ENCODE measurements at places on chromosomes 13 and 19.

- DNase-seq, result peak; percentile 90
These were observed at the start of gene ZNF582 for GRCh38 chr19:56393119-56394012. ZNF582 (minus strand) TSS chr19:56393534; CDS start chr19:56391752, 1,782 bp downstream.

- DNase-seq, result no peak
These were observed 13.4 kb downstream of the MCF2L start for GRCh38 chr13:112982281-112983041.

- DNase-seq, result no peak
These were observed 885.0 kb downstream of the UQCRFS1 start for GRCh38 chr19:28327905-28328304.

GRCh38 chr13:52850396-52851136 lies 2.1 kb upstream of the PCDH8 start:
- peak; percentile 37 for DNase-seq

DNA sequence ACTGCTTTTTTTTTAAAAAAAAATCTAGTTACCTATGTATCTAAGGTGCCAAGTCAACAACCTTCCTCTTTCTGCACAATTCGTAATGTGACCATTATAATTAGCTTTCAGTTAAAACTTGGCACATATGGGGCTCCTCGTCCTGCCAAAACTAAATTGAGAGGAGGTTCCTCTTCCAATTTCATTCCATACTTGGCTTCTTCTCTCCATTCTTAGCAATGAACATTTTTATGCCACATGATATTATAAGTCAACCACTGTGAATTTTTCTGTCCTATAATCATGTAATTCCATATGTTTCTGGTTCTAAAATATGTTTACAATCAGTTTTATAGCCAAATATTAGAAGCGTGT lies 177.0 kb downstream of the DCLK1 start:
- DNase-seq, result no peak

DNA sequence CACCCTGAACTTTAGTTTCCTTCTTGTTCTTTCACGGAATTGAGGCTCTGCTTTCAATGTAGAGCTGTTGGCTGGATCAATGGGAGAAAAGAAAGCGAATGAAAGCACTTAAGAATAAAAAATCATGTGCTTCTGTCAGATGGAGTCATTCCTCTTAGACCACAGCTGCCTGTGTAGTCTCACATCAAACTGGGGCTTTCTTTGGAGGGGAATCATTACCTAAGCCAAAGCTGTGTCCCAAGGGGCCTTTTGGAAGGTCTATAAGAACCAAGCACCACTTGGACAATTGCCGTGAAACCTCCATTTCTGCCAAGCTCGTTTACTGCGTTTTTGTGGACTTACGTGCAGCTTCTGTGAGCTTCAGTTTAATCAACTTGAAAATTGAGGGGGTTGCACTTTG lies 44.2 kb upstream of the RNF113B start:
- no peak for DNase-seq

DNA sequence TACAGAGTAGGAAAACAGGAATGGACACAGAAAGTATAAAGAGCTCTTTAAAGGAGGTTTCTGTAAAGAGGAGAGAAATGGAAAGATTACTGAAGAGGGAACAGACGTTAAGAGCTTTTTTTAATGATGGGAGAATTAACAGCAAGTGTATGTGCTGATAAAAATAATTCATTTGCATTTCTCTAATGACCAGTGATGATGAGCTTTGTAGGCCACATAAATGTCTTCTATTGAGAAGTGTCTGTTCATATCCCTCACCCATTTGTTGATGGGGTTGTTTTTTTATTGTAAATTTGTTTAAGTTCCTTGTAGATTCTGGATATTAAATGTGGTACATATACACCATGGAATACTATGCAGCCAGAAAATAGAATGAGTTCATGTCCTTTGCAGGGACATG lies 40.0 kb downstream of the MYO16 start:
- no peak for DNase-seq

Measured in hippocampal formation (tissue), 2 donors.